ENCODE measurements at places on chromosomes 3 and 15. TPM values are rescaled to one million over a fixed set of nuclear protein-coding genes. Genes with fewer than 3 reads are reported as not detected.

DNA sequence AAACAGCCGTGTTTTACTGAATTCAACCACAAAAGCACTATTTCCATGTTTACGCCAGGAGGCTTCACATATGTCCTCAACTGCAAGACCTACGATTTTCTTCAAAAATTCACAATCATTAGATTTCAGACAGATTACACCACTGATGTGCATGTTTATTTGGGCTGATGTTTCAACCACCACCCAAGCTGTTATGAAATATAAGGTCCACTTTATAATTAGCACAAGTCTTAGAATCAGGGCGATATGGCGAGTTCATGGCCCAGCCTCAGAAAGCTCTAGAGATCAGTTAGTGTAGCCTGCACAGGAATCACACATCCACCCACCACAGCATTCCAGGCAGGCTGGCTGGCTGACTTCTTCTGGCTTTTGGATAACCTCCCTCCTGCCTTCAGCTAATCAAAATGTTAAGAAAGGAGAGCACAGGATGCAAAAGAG lies 15.4 kb downstream of the SH3BP5 start:
- no peak overlapping the region for H3K27ac ChIP-seq
- no peak overlapping the region for H3K4me3 ChIP-seq
- H3K36me3 ChIP-seq = peaks cover 6% of the 10 kb centered on the region
- H3K27me3 ChIP-seq = no peaks in the 10 kb centered on the region
- DNase-seq = no peak

- no peaks in the 10 kb centered on the region for H3K36me3 ChIP-seq
- no peak overlapping the region for H3K27ac ChIP-seq
- no peaks in the 10 kb centered on the region for H3K4me1 ChIP-seq
- peak; percentile 72 for DNase-seq
- no peaks in the 10 kb centered on the region for H3K27me3 ChIP-seq
- H3K4me3 ChIP-seq = no peak overlapping the region
Observed at GRCh38 chr3:197942956-197943556, 6.9 kb upstream of the RPL35A start.

DNA sequence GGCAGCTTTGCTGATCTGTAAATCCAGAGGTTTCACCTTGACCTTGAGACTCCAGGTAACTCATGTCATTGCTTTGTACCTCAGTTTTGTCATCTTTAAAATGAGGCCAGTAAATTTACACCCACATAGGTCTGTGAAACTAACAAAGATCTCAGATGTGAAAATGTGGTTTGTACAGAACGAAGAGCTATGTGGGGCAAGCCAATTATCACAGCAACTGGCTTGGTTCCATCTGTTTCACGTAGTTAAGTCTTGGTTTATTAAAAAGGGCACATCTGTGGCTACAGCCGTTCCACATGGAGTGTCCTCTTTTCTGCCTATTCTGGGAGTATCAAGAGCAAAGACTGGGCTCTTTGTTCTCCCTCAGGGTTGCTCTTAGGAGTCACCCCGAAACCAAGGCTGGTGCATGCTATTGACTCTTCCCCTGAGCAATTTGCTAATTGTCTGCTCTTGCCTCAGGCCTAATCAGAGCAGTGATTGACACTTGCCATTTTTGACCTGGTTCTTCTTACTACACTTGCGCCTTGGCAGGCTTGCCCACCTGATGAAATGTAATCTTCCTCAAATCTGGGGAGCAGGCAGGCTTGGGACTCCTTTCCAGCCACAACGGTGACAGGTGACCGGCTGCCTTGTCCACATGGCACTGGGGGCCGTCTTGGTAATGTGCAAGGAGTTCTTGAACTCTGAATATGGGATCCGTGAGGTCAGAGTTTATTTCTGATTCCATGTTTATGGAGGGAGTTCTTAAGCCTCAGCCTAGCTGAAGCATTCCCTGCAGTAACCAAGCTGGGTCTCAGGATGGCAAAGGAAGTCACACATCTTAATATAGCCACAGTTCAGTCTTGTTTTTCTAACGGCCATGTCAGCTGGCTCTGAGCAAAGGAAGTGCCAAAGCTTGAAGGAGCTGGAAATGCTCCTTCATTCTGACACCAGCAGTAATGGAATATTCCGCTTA lies 40.1 kb downstream of the EAF1 start:
- H3K36me3 ChIP-seq = no peaks in the 10 kb centered on the region
- H3K4me3 ChIP-seq = no peak overlapping the region
- H3K4me1 ChIP-seq = no peaks in the 10 kb centered on the region

DNA sequence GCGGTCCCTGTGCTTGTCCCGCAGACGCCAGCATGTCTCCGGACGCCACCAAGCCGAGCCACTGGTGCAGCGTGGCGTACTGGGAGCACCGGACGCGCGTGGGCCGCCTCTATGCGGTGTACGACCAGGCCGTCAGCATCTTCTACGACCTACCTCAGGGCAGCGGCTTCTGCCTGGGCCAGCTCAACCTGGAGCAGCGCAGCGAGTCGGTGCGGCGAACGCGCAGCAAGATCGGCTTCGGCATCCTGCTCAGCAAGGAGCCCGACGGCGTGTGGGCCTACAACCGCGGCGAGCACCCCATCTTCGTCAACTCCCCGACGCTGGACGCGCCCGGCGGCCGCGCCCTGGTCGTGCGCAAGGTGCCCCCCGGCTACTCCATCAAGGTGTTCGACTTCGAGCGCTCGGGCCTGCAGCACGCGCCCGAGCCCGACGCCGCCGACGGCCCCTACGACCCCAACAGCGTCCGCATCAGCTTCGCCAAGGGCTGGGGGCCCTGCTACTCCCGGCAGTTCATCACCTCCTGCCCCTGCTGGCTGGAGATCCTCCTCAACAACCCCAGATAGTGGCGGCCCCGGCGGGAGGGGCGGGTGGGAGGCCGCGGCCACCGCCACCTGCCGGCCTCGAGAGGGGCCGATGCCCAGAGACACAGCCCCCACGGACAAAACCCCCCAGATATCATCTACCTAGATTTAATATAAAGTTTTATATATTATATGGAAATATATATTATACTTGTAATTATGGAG lies 79.1 kb downstream of the SMAD6 start:
- H3K4me1 ChIP-seq = no peaks in the 10 kb centered on the region
- H3K36me3 ChIP-seq = no peaks in the 10 kb centered on the region
- no peak overlapping the region for H3K27ac ChIP-seq
- H3K4me3 ChIP-seq = no peak overlapping the region
- DNase-seq = no peak

DNA sequence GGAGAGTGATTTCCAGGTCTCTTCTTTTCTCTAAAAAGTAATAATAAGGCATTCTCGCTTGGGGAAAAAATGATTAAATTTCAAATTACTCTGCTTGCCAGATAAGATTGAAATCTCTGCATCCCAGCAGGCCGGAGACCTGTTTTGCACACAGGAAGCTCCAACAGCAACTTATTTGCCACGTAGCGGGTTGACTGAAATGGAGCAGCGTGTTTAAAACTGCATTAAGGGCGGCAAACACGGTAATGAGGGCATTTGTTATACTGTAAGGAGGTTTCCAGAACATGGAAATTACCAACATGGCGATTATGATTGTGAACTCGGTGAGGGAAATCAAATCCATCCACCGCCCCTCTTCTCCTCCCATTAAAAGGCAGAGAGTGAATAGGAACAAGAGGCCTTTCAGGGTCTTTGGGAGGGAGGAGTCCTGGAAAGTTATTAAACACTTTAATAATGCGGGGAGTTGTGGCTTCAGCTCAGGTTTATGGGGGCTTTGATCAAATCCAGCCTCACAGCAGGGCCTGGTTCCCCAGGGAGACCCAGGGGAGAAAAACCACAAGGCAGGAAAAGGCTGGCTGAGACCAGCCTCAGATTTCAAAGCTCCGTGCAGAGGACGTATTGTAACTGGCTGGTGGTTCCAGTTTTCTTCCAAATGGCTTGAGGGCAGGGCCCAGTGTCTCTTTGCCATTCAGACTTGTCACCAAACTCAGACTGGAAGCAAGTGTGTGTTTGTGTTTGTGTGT lies 242.3 kb downstream of the TLE3 start:
- H3K4me3 ChIP-seq = no peak overlapping the region
- no peaks in the 10 kb centered on the region for H3K27me3 ChIP-seq
- H3K27ac ChIP-seq = no peak overlapping the region
- H3K4me1 ChIP-seq = no peaks in the 10 kb centered on the region
- H3K36me3 ChIP-seq = no peaks in the 10 kb centered on the region

DNA sequence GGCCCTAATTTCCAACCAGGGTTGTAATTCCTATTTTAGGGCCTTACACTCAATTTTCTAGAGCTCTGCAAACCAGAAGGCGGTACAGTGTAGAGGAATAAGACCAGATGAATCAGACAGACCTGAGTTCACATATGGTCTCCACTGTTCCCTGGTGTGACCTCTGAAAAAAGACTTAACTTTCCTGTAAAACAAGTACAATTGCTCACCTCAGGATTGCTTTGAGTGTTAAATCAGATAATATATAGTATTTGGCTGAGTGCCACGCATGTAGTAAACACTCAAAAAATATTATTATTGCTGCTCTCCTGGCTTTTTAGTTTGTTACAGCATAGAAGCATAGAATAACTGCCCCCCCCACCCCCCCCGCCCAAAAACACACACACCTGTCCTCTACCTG lies 51.0 kb upstream of the STT3B start:
- H3K27me3 ChIP-seq = no peaks in the 10 kb centered on the region
- no peak overlapping the region for H3K4me3 ChIP-seq
- no peak for DNase-seq
- H3K36me3 ChIP-seq = no peaks in the 10 kb centered on the region
- H3K27ac ChIP-seq = no peak overlapping the region

PLA2G4D gene
- not detected for total RNA-seq

GRCh38 chr3:41092844-41093243 lies 106.5 kb upstream of the CTNNB1 start:
- DNase-seq = no peak
- H3K36me3 ChIP-seq = no peaks in the 10 kb centered on the region
- no peak overlapping the region for H3K27ac ChIP-seq
- H3K27me3 ChIP-seq = peaks cover 4% of the 10 kb centered on the region

ITGB5 gene
- total RNA-seq = 4.5 TPM

CSTA gene
- not detected for total RNA-seq

DNA sequence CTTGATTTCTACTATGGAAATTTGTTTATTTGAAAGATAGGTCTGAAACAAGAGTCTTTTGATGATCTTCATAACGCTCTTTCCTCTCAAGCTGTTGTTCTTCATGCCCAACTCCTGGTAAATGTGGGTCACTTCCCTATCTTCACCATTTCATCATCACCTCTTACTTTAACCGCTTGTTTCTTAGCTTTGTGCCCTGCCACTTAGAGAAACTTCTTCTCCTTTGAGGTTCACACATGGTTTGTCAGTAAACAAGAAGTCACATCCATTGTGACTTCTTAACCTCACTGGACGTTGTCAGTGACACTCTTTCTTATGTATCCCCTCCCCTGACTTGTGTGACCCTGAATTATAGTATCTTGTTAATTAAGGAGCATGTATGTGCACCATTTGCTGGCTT lies 16.9 kb upstream of the P2RY13 start:
- no peak overlapping the region for H3K27ac ChIP-seq
- peaks cover 6% of the 10 kb centered on the region for H3K27me3 ChIP-seq
- DNase-seq = no peak
- no peak overlapping the region for H3K4me3 ChIP-seq
- H3K4me1 ChIP-seq = no peaks in the 10 kb centered on the region

GRCh38 chr3:62940771-62941563 lies 65.8 kb upstream of the CADPS start:
- no peak overlapping the region for H3K4me3 ChIP-seq
- no peaks in the 10 kb centered on the region for H3K36me3 ChIP-seq
- no peak overlapping the region for H3K27ac ChIP-seq
- DNase-seq = no peak
